Activated gamma-delta T cell (primary cell): ENCODE measurements at places on chromosomes 6 and 20.

- no peak for DNase-seq
Measured at GRCh38 chr6:75201021-75201420, 4.8 kb downstream of the COL12A1 start.

GRCh38 chr6:25434921-25435320, 155.7 kb downstream of the CARMIL1 start:
- DNase-seq, result no peak

GRCh38 chr6:52424513-52424912, 4.4 kb downstream of the EFHC1 start:
- no peak for DNase-seq

- no peak for DNase-seq
Measured at GRCh38 chr6:25971187-25971821, 8.7 kb downstream of the TRIM38 start.

DNA sequence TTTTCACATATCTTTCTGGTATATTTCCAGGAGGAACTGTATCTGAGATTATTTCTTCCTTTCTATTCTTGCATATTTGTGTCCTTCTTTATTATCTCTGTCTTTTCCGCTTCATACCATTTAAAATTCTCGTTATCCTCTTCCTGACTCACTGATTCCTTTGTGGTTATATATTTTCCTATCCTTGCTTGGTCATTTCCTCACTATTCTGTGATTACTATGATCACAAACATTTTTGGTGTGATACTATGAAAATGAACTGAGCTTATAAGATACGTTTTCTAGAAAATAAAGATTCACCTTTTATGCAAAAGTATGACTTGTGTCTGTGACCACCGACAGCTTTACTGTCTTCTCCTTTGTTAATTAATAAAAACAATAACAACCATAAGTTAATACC, 26.5 kb upstream of the MYCT1 start:
- DNase-seq, result no peak

- no peak for DNase-seq
Measured at GRCh38 chr6:81718126-81718525, 34.4 kb downstream of the TENT5A start.

- no peak for DNase-seq
Measured at GRCh38 chr20:40778894-40779496, 90.0 kb upstream of the MAFB start.

DNA sequence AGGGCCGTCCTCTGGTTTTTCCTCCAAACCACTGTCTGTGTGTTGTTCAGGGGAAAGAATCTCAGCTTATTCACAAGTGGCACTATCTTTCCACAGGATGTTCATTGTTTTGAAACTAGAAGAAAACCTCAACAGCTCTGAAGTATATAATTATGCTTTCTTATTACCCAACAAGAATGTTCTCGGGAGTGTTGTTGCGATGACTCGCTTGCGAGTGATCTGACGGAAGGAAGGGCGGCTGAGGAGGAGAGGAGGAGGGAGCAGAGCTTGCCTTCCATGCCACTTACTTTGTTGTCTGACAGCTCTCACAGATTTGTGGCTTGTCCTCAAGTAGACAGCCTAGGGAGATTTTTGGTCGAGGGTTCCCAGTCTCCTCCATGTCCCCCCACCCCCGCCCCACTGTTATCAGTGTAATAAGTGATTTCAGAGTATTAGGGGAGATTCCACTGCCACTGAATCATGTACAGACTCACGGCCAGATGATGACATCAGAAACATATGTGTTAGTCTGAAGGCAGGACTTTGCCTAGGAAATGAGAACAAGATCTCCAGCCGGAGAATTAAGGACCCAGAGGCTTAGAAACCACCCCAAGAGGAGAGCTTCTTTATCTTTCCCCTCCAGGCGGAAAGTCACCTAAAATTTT, 80.7 kb upstream of the CCN6 start:
- DNase-seq, result no peak

DNA sequence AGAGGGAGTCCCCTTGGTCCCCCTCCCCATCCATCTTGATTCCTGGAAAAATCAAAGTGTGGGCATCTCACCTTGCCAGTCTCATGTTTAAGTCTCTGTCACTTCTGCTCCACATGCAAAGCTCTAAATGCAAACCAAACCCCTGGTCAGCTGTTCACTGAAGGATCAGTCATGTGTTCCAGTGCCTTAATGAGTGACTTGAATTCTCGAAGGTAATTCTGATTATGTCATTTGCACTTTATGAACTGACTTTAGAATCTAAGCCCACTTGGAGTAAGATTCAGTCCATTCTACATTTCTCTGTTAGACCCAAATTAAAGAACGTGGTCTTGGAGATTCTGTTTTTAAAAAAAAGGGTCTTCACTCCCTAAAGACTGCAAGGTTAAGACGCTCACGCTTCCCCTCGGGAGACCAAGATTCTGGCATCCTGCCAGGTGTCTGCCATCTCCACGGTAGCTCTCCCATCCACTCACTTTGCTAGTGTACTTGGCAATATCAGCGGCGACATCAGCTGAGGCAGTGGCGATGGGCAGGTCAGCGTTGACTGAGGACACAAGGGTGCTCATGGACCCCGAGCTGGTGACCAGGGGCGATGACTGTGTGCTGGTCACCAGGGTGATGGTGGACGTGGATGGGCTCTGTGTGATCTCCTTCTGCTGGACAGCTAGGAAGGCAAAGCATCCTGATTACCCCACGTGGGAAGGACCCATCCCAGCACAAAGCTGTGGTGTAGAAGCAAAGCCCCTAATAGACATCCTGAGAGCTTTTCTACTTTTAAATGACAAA, 120.5 kb downstream of the ZMYND8 start:
- no peak for DNase-seq

- no peak for DNase-seq
Measured at GRCh38 chr20:10842116-10842515, 168.3 kb upstream of the JAG1 start.

GRCh38 chr6:109202409-109203264, 107.3 kb downstream of the CEP57L1 start:
- DNase-seq, result no peak

GRCh38 chr6:134394208-134394607, 76.3 kb upstream of the SGK1 start:
- no peak for DNase-seq

GRCh38 chr20:32603046-32603726, 18.1 kb upstream of the NOL4L start:
- DNase-seq, result no peak

GRCh38 chr20:10689385-10689784, 15.6 kb upstream of the JAG1 start:
- DNase-seq, result no peak

DNA sequence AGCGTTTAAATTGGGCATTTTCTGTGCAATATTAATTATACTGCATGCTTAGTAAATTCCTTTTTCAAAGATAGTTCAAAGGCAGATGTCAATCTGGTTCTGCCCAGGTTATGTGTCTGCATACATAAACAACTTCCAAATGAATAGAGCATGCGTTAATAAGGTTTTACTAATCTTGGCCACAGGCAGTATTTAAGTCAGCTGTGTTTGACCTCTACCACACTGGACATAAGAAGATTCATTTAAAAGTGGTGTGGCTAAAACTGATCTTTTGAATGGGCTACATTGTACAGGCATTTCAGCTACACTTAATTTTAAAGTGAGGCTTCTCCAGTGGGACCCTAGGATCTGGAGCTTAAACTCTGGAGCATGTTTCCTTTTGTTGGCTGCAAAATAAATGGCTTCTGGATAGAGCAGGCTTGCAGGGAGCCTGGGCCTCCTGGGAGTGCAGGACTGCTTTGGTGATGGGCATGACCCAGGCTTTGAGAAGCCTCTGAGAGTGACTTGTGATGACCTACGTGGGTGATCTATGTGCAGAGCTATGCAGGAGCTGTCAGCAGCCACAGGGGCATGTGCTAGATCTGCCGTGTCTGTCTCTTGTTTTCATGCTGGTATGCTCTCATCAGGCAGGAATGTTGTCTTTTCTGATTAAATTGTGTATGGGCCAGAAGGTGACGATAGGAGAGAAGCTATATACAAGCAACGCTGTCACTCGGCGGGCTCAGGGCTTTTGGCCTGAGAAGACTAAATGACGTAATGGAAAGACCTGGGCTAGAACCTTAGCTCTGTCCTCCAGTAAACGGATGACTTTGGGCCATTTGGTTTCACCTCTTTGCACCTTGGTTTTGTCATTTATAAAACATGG, 331.2 kb downstream of the QKI start:
- DNase-seq, result no peak

GRCh38 chr20:44969300-44969894, 3.1 kb downstream of the STK4 start:
- no peak for DNase-seq
